ENCODE measurements at places on chromosomes 16 and 17.

GRCh38 chr16:20747030-20747816, 5.6 kb upstream of the THUMPD1 start:
- DNase-seq = no peak

- no peak for DNase-seq
These were observed 78.9 kb downstream of the DNAH3 start for GRCh38 chr16:21071741-21072140.

DNA sequence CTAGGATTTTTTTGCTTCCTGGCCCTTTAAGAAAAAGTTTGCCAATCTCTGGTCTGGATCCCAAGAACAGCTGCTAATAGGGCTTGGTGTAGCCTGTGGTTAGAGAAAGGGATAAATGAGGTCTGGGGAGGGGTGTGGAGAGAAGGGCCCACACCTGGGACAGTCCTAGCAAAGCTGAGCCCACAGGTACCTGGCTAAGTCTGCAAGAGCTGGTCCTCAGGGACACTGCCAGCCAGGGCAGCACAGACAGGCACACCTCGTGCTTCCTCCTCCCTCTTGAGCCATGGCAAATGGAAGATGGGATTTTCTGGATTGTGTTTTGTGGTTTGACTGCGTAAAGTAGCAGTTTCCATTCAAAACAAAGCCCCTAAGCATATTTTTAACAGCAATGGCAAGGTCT, 217.5 kb downstream of the SOX9 start:
- DNase-seq = no peak

DNA sequence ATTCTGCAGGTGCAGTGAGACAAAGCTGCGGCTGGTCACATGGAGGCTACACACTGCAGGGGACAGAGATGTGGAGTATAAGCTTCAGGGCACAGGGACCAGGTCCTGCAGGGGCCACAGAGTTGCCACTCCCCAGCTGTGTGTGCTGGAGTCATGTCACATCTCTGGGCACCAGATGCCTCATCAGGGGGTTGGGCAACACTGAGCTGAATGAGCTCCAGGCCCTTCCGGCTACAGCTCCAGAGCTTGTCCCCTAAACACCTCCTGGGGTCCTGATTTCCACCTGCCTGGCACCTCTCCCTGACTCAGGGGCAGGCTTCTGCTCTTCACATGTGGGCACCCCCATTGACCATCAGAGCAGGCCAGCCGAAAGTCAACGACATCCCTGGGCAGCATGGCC, 32.5 kb downstream of the SPHK1 start:
- DNase-seq = no peak

GRCh38 chr17:55302407-55302787, 37.6 kb downstream of the HLF start:
- DNase-seq = no peak

GRCh38 chr16:21620592-21620991, 21.2 kb downstream of the METTL9 start:
- DNase-seq = no peak

DNA sequence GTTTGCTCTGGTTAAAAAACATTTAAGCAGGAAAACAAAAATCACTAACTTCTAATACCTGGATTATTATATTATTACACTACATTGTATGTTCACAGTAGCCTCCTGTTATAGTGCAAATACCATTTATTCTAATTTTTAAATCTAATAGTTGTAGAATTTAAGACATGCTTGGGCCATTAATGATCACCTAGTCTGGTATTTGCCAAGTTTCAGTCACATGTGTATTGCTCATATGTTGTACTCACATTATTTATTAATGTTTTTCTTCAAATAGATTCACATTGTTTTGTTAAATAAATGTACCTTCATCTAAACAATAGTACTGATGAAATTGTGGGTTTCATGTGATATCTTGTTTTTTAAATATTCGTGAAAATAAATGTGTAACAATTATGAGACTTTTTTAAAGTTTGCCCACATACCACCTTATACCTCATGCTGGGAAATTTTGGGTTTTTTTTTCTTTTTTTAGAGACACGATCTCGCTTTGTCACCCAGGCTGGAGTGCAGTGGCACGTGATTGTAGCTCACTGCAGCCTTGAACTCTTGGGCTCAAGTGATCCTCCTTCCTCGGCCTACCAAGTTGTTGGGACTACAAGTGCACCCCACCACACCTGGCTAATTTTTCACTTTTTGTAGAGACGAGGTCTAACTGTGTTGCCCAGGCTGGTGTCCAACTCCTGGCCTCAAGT, 5.9 kb downstream of the ZNF771 start:
- DNase-seq = no peak
